ENCODE measurements at places on chromosomes 13 and 19.
A peak's percentile ranks its signal among the peaks of the same experiment; 100 is the strongest.

DNA sequence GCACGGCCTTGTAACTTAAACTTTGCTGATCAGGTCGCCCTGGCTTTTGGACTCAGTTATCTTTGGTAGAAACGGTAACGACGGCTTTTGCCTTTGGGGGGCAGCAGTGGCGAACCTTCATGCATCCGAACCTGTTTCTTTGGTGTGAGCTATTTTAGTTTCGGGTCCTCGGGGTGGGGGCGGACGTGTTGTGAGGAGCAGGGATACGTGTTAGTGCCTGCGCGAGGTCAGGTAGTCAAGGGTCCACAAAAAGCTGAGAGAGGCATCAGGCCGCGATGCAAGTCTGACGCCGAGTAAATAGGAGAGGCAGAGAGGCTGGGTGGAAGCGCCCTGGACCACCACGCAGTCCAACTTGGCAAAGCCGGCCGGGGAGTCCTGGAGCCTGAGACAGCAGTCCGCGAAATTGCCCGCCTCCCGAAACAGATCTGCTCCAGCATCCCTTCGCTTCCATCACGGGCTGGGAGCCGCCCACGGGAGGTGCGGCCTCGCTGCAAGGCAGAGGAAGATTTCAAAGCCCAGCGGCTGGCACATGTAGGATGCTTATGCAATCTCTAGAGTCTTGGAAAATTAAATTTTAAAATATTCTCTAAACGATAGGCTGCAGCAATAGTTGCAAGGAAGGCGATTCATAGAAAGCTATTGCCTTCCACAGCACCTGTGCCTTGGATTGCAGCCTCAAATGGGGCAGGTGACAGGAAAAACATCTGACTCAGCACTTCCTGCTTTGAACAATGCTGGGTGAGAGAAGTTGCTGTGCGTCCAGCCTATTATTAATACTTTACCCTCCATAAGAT is 4.6 kb upstream of the TPP2 start:
- DNase-seq, result peak; percentile 58

GRCh38 chr13:49993111-49993510 is 3.7 kb upstream of the TRIM13 start:
- DNase-seq, result no peak

DNA sequence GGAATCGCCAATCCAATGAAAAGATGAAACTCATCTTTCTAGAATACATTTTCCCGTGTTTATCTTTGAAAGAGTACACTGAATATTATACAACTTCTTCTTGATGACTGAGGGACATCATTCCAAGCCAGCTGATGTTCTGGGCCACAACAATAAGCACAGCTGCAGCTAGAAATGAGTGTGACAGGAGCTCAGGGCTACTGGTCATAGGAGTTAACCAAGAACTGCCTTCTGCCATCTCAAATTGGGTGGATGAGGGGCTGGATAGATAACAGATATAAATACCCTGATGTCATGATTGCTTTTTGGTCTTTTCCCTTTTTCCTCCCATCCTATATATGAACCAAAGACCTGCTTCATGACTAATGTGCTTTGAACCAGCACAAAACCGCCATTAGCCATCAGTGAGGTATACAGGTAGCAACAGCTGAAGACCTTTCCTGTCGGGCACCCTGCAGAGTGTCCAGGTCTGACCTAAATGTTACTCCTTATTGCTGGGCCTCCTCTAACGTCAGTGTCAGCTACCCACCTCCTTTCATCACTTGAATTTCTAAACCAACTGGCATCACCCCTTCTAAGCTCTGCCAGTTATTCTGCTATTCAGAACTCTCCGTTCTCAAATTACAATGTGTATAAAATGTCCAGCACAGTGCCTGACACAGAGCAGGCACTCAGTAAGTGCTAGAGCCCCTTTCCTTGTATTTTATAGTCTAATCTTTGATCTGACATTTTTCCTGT is 178.2 kb downstream of the ENOX1 start:
- no peak for DNase-seq

- no peak for DNase-seq
These were observed 56.2 kb downstream of the INSR start for GRCh38 chr19:7238051-7238450.

- no peak for DNase-seq
These were observed 91.0 kb upstream of the MYCBP2 start for GRCh38 chr13:77417897-77418296.

DNA sequence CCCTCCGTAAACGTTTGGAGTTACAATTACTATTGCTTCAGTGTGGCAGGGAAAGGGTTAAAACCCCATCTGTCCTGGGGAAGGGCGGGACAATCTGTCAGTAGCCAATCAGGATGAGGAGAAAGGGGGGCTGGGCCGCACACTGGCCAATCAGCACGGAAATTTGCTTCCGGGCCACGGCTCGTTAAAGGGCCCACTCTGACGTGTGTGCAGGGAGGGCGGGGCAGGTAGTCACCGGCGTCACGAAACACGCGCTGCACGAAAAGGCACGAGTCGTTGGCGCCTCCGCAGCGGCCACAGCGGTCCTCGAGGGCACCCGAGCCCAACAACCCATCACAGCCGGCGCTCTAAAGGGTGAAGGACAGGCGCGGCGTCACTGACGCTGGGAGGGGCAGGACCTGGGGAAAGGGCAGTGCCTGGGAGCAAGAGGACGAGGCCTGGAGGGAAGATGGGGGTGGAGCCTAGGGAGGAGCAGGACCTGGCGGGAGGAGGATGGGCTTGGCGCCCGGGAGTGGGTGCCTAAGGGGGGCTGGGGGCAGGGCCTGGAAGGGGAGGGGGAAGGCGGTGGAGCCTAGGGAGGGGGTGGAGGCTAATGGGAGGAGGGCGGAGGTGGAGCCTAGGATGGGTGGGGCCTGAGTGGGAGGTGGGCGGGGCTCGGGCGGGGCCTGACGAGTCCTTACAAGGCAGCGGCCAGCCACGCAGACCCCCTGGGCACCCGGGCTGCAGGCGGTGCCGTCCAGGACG is 4.9 kb downstream of the ADAMTSL5 start:
- DNase-seq, result peak; percentile 86

DNA sequence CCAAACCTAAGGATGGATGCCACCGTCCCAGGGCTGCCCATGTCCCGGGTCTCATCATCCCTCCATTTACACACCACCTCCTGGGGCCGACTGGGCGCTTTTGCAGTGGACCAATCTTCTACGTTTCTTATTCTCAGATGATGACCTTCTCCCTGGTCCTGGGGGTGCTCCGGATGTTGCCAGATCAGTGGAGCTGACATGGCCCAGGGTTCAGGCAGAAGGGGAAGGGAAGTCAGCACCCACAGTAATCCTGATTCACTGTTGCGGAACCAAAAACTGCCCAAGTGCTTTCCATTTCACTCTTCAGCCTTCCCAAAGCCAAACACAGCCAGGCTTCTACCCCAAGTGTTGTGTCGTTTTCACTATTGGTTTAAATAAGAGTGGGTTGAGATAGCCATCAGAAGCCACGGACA is 29.8 kb downstream of the RAB20 start:
- DNase-seq, result no peak

DNA sequence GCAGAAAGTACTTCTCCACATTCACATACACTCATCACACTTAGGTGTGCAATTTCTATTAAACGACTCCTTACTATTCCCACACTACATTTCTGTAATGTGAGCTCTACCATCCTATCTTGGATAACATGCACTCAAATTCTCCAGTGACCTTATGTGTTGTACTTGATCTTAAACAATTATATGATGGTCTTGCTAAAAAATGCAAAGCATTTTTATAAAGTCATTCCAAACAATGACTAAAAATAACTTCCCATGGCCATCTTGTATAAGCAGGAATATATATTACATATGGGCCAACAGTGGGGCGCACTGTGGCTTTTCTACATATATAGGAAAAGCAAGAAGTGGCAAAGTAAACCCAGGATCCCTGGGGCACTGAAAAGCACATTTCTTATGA is 155.5 kb downstream of the FLT1 start:
- DNase-seq, result no peak

DNA sequence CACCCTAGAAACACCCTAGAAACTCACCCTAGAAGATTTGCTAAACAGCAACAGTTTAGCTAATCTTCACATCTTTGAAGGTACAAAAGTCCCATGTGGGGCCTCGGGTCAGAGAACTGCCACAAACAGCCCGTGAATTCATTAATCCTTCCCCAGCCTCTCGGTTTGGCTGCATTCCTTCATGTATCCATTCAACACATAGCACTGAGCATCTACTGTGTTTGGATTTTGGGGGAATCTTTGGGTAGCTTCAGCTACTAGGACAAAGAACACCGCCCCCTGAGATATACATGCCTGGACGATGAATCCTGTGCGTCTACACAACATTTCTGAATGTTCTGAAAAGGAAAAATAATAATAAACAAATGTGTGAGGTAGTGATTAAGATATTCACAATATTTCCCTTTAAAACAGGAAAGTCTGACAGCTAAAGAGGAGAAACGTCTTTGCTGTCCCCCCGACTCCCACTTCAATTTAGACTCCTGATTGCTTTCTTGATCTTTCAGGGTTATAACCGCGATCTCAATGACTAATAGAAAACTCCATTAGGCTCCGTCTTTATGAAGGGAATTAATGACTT is 63.5 kb downstream of the ALOX5AP start:
- no peak for DNase-seq

All from stimulated activated CD8-positive, alpha-beta memory T cell treated with anti-CD3 and anti-CD28 coated beads, Interleukin-15, amount 100 ng/mL, for 48 hours (primary cell).